ENCODE measurements at places on chromosomes 5 and 9.

DNA sequence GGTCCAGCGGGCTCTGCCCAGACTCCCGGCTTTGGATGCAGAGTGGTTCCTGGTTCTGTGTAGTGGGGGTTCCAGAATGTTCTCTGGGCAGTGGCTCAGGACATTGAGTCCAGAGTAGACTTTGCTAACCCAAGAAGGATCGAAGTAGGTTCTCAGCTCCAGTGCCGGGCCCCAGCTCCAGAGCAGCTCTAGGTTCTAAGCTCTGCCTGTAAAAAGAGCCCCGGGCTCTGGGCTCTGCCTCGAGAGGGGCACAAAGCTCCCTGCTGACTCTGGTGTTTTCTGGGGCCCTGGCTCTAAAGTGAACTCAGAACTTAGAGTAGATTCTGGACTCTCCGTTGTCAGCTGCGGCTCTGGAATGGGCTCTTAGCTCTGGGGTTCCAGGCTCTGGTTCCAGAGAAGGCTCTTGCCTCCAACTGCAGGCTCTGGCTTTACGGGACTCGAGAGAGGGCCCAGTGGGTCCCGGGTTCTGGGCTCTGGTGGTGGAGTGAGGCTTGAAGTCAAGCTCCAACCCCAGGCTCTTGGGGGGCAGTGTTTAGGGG is 414 bp downstream of the WDR38 start:
- DNase-seq: no peak

GRCh38 chr5:173488144-173488543 is 128.3 kb downstream of the BOD1 start:
- DNase-seq: no peak

- DNase-seq: no peak
These were observed 1361.7 kb upstream of the CDH9 start for GRCh38 chr5:28400076-28400475.

DNA sequence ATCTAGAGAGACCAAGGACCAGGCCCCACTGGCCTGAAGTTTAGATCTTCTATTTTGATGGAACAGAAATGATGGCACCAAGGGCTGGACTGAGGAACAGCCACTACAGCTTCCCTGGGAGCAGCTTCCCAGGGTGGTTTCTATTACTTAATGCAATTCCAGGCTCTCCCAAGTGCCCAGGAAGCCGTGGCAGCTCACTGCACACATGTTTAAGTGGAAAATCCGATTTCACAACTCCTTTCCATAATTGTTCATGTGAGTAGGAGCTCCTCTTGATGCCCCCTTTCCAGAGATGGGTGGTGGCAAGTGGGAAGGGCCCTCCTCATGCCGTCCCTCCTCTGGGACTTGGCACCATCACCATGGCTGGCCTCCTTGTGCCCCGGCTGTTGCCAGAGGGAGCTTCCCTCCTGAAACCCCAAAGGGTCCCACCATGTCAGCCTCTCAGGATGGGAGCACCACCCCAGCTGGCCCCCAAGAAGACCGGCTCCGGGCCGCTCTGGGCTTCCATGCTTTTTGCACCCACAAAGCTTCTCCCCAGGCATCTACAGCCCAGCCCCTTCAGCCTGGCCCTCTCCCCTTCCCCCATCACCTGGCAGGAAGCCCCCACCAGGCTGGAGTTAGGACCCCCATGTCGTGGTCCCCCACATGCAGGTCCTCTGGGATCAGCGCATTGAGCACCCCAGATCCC is 9.1 kb upstream of the UBAC1 start:
- DNase-seq: no peak

- no peak for DNase-seq
These were observed 73.5 kb upstream of the ALDH1A1 start for GRCh38 chr9:73026375-73026774.

- no peak for DNase-seq
These were observed 36.9 kb upstream of the EXOC3 start for GRCh38 chr5:406041-406440.

GRCh38 chr9:7227951-7228350 is 470.2 kb downstream of the KDM4C start:
- DNase-seq: no peak

DNA sequence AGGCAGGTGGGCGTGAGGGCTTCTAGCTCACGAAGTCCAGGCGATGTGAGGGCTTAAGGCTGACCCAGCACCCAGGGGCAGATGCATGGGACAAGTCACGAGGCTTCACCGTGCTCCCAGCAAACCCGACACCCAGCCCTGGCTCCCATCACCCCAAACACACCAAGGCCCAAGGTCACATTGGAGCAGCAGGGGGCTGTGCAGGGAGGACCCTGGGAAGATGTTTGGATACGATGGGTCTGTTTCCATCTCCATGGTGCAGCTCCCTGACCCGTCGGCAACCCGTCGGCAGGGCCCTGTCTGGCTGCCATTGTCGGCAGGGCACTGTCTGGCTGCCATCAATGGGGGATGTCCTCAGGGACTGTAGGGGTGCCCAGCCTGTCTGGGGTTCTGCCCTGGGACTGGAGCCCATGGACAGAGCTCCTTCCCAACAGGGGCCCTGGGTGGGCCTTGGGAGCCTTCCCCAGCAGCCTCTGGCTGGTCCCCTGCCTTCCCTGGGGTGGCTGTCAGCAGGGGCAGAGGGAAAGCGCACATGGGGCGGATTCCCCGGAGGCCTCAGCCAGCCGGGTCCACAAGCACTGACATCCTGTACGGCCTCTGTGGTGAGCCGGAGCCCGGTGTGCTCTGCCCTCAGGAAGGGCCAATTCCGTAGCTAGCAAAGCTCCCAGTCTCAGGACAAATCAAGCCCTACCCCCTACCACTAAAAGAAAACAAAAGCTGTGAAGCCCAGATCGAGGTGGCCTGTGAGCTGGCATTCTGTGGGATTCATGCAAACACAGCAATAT is 47.1 kb downstream of the NACC2 start:
- no peak for DNase-seq

- no peak for DNase-seq
These were observed 13.8 kb downstream of the PDCL start for GRCh38 chr9:122814545-122814944.

- no peak for DNase-seq
These were observed 47.2 kb downstream of the GPBP1 start for GRCh38 chr5:57221049-57221568.

DNA sequence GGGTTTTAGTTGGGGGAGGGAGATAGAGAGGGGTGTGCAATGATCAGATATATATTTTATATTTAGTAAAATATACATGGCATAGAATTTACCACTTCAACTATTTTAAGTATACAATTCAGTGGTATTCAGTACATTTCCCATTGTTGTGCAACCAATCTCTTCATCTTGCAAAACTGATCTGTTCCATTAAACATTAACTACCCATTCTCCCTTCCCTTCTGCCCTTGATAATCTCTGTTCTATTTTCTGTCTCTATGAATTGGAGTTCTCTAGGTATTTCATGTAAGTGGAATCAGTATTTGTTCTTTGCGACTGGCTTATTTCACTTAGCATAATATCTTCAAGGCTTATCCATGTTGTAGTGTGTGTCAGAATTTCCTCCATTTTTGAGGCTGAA is 38.6 kb downstream of the TGFBI start:
- DNase-seq: no peak

- no peak for DNase-seq
These were observed 91.0 kb downstream of the GAS1 start for GRCh38 chr9:86856259-86856658.

All from Right ventricle myocardium superior (tissue), 1 donor.